ENCODE measurements at places on chromosomes 5 and 9. TPM values are rescaled to one million over a fixed set of nuclear protein-coding genes. Genes with fewer than 3 reads are reported as not detected.

Gene SMIM33
- total RNA-seq = not detected

Gene SLC34A1
- total RNA-seq = not detected

Gene GLRA1
- not detected for total RNA-seq

Gene RGMB
- 19.3 TPM for total RNA-seq

Gene ACER2
- total RNA-seq = 8.9 TPM

Gene TAF11L12
- not detected for total RNA-seq

Gene PLAA
- 64.3 TPM for total RNA-seq

Gene EMB
- 38.1 TPM for total RNA-seq

- peak overlapping the region; percentile 52 for H3K27ac ChIP-seq
- no peak overlapping the region for H3K4me3 ChIP-seq
- H3K27me3 ChIP-seq = no peaks in the 10 kb centered on the region
Observed at GRCh38 chr5:51225789-51226742, 157.2 kb upstream of the ISL1 start.

DNA sequence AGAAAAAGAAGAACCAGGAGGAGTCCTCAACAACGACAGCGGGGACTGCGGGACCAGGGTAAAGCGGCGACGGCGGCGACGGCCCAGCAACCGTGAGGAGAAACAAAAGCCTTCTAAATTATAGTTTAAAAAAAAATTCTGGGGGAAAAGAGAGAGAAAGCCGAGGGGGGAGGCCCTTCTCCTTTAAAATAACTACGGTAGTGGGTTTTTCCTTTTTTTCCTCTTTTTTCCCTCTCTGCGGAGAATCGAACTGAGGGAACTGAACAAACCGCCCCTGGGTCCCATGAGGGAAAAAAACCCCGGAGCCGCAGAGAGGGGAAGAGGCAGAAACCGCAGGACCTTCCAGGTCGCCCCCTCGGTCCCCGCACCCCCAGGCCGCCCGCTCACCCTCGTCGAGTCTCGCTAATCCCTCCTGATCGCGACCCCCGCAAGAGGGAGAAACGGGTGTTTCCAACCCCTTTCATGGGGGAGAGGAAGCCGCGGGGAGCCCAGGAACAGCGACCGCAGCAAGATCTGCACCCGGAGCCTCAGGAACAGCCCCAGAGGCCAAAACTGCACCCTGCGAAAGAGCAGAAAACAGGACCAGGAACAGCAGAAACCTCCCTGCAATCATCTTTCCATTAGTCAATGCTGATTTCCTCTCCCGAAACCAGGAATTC is 453 bp downstream of the CPEB4 start:
- DNase-seq = no peak
- no peaks in the 10 kb centered on the region for H3K4me1 ChIP-seq
- H3K27ac ChIP-seq = no peak overlapping the region
- H3K4me3 ChIP-seq = peak overlapping the region; percentile 96
- H3K27me3 ChIP-seq = no peaks in the 10 kb centered on the region

- no peak for DNase-seq
- H3K4me3 ChIP-seq = no peak overlapping the region
- H3K27me3 ChIP-seq = no peaks in the 10 kb centered on the region
Observed at GRCh38 chr9:97557606-97558095, 56.2 kb downstream of the TMOD1 start.

DNA sequence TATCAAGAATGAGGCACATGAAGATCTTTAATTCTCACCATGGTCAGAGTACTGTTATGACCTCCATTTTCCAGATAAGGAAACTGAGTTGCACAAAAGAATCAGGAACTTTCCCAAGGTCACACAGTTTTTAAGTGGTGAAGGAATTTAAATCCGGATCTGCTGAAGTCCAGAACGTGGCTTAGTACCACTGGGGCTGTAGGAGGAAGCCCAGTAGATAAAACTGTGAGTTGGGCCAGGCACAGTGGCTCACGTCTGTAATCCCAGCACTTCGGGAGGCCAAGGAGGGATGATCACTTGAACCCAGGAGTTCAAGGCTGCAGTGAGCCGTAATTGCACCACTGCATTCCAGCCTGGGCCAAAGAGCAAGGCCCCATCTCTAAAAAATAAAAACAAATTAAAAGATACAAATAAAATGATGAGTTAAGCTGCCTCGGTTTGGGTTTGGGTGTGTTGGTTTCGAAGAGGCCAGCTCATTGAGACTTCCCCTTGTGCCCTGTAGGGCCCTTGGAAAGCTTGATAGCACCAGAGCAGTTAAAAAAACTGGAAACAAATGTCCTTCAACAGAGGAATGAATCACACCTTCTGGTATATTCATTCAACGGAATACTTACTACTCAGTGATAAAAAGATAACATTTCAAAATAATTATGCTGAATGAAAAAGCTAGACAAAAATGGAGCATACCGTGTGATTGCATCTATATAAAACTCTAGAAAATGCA is 20.1 kb downstream of the ATOX1 start:
- no peaks in the 10 kb centered on the region for H3K36me3 ChIP-seq
- no peak for DNase-seq
- no peak overlapping the region for H3K4me3 ChIP-seq
- H3K4me1 ChIP-seq = peaks cover 7% of the 10 kb centered on the region
- no peaks in the 10 kb centered on the region for H3K27me3 ChIP-seq

GRCh38 chr5:122129306-122129705 is at the start of gene ZNF474:
Gene ZNF474, plus strand, starts transcription at chr5:122129546. Its CDS starts 22,445 bp downstream, at chr5:122151991.
- H3K27me3 ChIP-seq = no peaks in the 10 kb centered on the region
- no peaks in the 10 kb centered on the region for H3K36me3 ChIP-seq
- H3K4me1 ChIP-seq = no peaks in the 10 kb centered on the region
- peak within 1 kb of the TSS; percentile 64 for H3K27ac ChIP-seq

GRCh38 chr5:136221340-136221739 is 28.4 kb upstream of the SMIM32 start:
- H3K4me1 ChIP-seq = no peaks in the 10 kb centered on the region
- no peak overlapping the region for H3K27ac ChIP-seq
- H3K27me3 ChIP-seq = no peaks in the 10 kb centered on the region
- H3K4me3 ChIP-seq = no peak overlapping the region
- no peak for DNase-seq

- no peaks in the 10 kb centered on the region for H3K4me1 ChIP-seq
- H3K27ac ChIP-seq = no peak overlapping the region
- DNase-seq = no peak
- peaks cover 4% of the 10 kb centered on the region for H3K36me3 ChIP-seq
- H3K27me3 ChIP-seq = no peaks in the 10 kb centered on the region
- H3K4me3 ChIP-seq = no peak overlapping the region
Observed at GRCh38 chr5:173392-174290, 17.7 kb upstream of the LRRC14B start.

DNA sequence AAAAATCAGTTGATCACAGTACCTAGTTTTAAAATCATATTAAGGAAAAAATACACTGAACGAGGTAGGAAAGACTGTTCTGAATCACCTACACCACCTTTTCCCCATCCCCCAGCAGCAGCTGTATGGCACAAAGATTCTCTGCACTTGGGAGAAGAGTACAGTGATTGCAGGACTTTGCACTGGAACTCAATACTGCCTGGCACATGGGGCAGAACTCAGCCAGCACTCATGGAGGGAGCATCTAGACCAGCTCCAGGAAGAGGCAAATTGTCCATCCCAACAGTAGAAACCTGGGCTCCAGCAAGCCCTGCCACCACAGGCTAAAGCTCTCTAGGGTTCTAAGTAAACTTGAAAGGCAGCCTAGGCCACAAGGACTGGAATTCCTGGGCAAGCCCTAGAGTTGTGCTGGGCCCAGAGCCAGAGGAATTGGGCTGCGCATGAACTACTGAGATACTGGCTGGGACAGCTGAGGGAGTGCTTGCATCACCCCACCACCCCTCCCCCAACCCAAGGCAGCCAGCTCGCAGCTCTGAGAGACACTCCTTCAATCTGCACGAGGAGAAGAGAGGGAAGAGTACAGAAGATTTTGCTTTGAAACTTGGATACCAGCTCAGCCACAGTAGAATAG is 654.4 kb upstream of the CDH6 start:
- H3K4me3 ChIP-seq = no peak overlapping the region
- H3K27me3 ChIP-seq = no peaks in the 10 kb centered on the region
- H3K4me1 ChIP-seq = no peaks in the 10 kb centered on the region
- DNase-seq = peak; percentile 45
- no peaks in the 10 kb centered on the region for H3K36me3 ChIP-seq
- no peak overlapping the region for H3K27ac ChIP-seq

GRCh38 chr9:126550891-126551351 is 62.8 kb upstream of the LMX1B start:
- H3K36me3 ChIP-seq = peaks cover 4% of the 10 kb centered on the region
- H3K4me3 ChIP-seq = no peak overlapping the region
- H3K27me3 ChIP-seq = no peaks in the 10 kb centered on the region

GRCh38 chr5:9212605-9213004 is 333.3 kb downstream of the SEMA5A start:
- DNase-seq = no peak
- no peak overlapping the region for H3K4me3 ChIP-seq
- no peaks in the 10 kb centered on the region for H3K27me3 ChIP-seq
- H3K36me3 ChIP-seq = peaks cover 11% of the 10 kb centered on the region

Data from H9 (cell line).